ENCODE measurements at places on chromosomes 7 and 10.

- DNase-seq, result no peak
These were observed 79.0 kb downstream of the PRR15 start for GRCh38 chr7:29642494-29643155.

DNA sequence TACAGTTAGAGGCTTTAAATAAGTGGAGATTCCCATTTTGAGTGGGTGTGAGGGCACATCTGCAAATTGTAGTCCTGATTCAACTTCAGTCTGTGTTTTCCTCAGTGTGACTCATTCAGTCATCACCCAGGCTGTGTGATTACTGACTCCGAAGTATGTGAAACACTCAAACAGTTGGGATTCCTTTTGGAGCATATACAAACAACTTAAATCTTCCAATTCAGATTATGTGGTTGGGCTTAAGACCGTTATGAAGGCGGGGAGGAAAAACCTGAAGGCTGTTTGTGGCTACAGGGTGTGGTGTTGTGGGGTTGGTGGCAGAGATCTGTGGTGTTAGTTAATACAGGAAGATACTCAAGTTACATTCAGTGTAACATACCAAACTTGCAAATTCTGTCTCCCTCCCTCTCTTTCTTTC lies 259.7 kb upstream of the FERD3L start:
- no peak for DNase-seq

DNA sequence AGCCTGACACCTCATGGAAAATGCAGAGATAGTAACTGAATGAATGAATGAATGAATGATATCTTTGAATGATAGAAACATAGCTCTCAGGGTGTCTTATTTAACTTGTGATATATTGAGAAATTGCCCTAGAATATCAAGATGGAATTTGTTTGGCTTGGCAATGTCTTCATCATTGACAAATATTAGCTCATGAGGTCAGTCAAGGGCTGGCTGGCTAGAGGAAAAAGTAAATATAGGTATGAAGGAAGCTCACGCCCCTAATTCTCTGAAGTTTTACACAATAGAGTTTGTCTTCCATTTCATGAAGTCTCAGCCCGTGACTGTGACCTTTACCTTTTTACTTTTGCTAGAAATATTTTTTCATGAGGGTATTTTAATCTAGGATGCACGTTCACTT lies 305.2 kb downstream of the ADARB2 start:
- no peak for DNase-seq

- DNase-seq, result no peak
These were observed 106.2 kb downstream of the PLXDC2 start for GRCh38 chr10:19922236-19922963.

GRCh38 chr7:421136-421991 lies 98.3 kb downstream of the PDGFA start:
- no peak for DNase-seq

GRCh38 chr7:100080907-100081534 lies 502 bp downstream of the ZNF3 start:
- DNase-seq, result no peak

DNA sequence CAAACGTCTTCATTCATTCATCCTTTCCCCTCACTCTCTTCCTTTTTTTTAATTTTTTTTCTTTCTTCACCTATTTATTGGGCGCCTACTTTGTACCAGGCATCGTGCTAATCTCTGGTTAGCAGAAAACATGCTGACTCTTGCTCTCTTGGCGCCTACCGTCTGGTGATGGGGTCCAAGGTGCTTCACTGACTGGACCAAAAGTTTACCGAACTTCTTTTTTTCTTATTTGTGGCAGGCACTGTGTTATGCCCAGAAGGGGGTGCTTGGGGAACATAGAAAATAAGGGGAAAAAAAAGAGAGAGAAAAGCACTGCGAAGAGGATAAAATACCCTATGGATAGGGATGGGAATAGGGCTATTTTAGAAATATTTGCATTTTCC lies 505 bp upstream of the FAM204A start:
- DNase-seq, result no peak

- no peak for DNase-seq
These were observed 201.0 kb upstream of the IMMP2L start for GRCh38 chr7:111763221-111763801.

DNA sequence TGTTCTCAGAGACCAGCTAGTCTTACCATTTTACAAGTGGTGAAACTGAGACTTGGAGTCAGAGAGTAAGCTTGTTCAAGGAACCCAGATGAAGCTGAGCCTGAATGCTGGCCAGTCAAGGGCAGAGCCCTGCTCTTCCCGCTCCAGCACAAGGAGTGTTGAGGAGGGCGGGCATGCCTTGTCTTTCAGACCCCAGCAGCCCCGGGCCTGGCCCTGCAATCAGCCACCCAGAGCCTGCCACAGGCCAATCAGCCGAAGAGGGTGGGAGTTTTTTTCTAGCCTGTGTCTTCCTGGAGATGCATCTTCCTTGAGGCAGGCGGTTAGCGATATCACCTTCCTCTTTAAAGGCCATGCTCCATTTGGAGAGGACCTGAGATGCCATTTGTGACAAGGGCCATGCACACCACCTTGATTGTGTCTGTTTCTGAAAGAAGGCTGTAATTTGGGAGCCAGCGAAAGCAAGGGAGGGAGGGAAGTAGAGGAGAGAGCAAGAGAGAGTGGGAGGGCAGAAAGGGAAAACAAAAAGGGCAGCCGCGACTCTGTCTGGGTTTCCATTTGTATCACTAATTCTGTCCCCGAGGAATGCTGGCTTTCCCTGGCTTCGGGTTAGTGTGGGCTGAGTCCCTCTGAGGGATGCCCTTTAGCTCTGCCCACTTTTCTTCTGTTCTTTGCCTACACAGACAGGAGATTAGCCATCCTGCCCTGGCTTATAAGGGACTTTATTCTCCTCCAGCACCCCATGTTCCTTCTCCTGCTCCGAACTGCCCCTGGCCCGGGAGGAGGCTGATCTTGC lies 8.0 kb downstream of the CDH23 start:
- DNase-seq, result peak; percentile 45

All from sciatic nerve (tissue), 2 donors.